ENCODE measurements at places on chromosomes 7 and 10. TPM values are rescaled to one million over a fixed set of nuclear protein-coding genes. Genes with fewer than 3 reads are reported as not detected.

TAS2R3 gene
- 1.1 TPM for total RNA-seq

GRCh38 chr10:71480662-71481061, 83.9 kb downstream of the CDH23 start:
- DNase-seq = no peak

ZNF727 gene
- 5.1 TPM for total RNA-seq

- DNase-seq = no peak
Observed at GRCh38 chr10:35585903-35586535, 19.1 kb upstream of the GJD4 start.

IFIT3 gene
- total RNA-seq = 102 TPM

ZFYVE27 gene
- 12.8 TPM for total RNA-seq
